ENCODE measurements at places on chromosomes 12 and 14. TPM values are rescaled to one million over a fixed set of nuclear protein-coding genes. Genes with fewer than 3 reads are reported as not detected.

EML5 gene
- total RNA-seq, result 0.39 TPM

DNA sequence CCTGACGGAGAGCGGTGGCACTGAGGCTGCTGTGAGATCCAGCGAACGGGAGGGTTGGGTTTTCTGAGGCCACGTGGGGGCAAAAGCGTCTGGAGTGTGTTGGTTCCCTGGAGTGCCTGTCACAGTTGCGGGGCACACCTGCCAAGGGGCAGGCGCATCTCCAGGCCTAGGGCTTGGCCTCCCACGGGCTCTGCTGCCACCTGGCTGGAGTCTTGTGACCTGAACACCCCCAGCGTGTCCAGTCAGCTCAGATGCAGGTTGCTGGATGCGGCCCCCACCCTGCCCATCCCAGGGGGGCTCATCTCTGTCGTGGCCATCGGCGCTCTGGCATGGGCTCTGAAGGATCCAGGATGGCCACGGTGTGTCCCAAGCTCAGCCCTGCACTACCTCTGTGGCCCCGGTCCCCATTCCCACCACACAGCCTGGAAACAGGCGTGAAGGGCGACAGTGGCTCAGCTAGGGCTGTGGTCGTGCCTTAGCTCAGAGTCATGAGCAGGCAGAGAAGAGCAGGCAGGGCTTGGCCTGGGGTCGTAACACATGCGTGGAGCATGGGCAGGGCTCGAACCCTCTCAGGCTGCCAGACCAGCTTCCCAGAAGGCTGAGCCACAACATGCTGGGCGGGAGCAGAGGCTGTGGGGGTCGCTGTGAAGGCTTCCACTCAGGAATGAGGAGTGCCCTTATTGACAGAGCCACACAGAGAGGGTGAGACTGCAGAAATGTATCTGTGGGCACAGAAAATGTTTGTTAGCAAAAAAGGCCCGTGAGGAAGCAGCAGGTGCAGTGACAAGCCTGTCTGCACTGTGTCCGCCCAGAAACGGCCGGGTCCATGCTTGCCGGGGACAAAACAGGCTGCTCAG, 23.5 kb upstream of the CRIP2 start:
- no peaks in the 10 kb centered on the region for H3K36me3 ChIP-seq
- no peak overlapping the region for H3K4me3 ChIP-seq
- no peak for DNase-seq
- H3K4me1 ChIP-seq, result no peaks in the 10 kb centered on the region
- H3K27me3 ChIP-seq, result no peaks in the 10 kb centered on the region

DNA sequence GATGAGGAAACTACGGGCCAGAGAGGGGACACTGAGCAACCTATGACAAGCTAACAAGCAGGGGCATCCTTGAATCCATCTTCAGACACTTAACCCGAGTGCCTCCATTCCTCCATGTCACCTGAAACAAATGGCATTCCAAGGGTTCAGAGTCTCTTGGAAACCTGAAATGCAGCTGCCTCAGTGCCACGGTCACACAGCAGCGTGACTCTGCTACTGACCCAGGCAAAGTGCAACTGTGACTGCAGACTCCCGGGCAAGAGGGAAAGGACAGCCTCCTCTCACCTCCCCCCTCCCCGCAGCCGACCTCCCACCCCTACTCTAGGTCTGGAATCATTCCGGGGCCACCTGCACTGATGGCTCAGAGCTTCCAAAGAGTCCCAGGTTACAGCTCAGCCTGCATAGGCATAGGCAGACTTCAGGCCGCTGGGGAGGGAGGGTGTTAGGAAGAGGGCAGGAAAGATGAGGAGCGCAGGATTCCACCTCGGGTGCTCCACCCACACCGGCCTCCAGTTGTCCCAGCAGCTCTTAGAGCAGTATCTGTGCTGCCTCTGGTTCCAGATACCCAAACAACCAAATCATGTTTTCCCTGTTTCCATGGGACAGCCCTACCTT, 53.2 kb downstream of the KCNK10 start:
- no peaks in the 10 kb centered on the region for H3K27me3 ChIP-seq
- H3K4me1 ChIP-seq, result no peaks in the 10 kb centered on the region
- no peak overlapping the region for H3K4me3 ChIP-seq
- no peak overlapping the region for H3K27ac ChIP-seq
- no peaks in the 10 kb centered on the region for H3K36me3 ChIP-seq
- DNase-seq, result no peak

RPS6KL1 gene
- 17.3 TPM for total RNA-seq

DNA sequence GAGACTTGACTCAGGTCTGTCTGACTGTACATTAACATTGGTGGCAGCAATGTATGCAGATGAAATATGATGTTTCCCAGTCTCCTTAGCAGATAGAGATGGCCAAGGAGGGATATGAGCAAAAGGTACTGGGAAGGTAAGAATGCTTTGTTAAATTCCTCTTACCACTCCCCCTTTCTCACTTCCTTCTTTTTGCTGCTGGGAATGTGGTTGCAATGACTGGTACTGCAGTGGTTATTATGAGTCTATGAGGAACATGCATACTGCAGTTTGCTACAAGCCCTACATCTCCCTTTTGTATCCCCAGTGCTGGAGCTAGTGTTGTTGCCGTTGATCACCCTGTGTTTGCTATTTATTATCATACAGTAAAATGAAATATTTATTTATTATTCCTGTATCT, 35.9 kb downstream of the ALDH1L2 start:
- no peak for DNase-seq
- H3K4me1 ChIP-seq, result no peaks in the 10 kb centered on the region
- H3K36me3 ChIP-seq, result peaks cover 7% of the 10 kb centered on the region
- no peak overlapping the region for H3K4me3 ChIP-seq

GRCh38 chr14:61257469-61258057, 23.6 kb downstream of the TMEM30B start:
- no peaks in the 10 kb centered on the region for H3K27me3 ChIP-seq
- H3K4me1 ChIP-seq, result no peaks in the 10 kb centered on the region
- no peak for DNase-seq

GRCh38 chr12:55874443-55874842, 31.7 kb upstream of the MMP19 start:
- no peak overlapping the region for H3K27ac ChIP-seq
- no peaks in the 10 kb centered on the region for H3K4me1 ChIP-seq
- DNase-seq, result no peak
- no peaks in the 10 kb centered on the region for H3K36me3 ChIP-seq

GRCh38 chr14:26078561-26078960, 519.3 kb downstream of the NOVA1 start:
- DNase-seq, result no peak
- H3K4me3 ChIP-seq, result no peak overlapping the region
- no peaks in the 10 kb centered on the region for H3K27me3 ChIP-seq
- H3K4me1 ChIP-seq, result no peaks in the 10 kb centered on the region
- no peak overlapping the region for H3K27ac ChIP-seq

DNA sequence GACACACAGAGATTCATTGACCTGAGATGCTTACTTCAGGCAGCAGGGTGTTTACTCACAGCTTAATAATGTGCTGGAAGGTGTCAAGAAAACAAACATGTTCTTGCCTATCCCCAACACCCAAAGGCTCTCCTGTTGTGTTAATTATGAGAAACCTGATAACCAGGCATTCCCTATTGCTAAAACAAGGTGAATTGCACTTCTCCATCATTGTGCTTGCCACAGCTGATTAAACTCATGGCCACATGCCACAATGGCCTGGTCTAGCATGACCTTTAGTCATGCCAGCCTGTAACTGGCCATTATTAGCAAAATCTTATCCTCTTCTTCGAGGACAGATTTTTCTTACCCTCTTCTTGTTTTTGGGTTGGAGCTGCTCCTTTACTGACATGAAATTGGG, 21.4 kb downstream of the SMOC1 start:
- no peak for DNase-seq
- H3K27me3 ChIP-seq, result no peaks in the 10 kb centered on the region
- H3K36me3 ChIP-seq, result no peaks in the 10 kb centered on the region
- H3K4me1 ChIP-seq, result no peaks in the 10 kb centered on the region
- H3K27ac ChIP-seq, result no peak overlapping the region

FAM216A gene
- total RNA-seq, result 7.1 TPM

SSTR1 gene
- total RNA-seq, result 1.0 TPM

DNA sequence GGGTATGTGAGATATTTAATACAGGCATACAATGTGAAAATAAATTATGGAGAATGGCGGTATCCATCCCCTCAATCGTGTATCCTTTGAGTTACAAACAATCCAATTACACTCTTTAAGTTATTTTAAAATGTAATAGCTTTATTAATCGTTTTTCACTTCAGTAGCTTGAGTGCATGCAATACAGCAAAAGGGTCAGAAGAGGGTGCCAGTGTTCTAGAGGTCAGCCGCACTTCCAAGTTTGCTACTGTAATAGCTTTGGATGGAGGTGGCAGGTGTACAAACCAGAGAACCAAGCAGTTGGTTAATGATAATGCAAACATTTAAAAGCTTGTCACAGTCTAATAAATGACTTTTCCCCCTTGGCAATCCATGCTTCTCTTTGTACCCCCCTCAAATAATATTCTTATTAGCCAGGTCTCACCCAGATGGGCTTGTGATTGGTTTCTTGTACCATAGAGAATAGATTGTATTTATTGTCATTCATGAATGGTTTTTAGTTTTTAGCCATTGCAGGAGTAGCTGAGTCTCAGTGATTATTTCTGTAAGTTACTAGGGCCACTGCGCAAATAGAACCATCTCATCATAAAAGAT, 127.0 kb downstream of the ERC1 start:
- no peak overlapping the region for H3K4me3 ChIP-seq
- H3K4me1 ChIP-seq, result no peaks in the 10 kb centered on the region
- no peaks in the 10 kb centered on the region for H3K27me3 ChIP-seq
- H3K27ac ChIP-seq, result no peak overlapping the region

- DNase-seq, result no peak
- H3K36me3 ChIP-seq, result no peaks in the 10 kb centered on the region
- H3K4me3 ChIP-seq, result no peak overlapping the region
- no peaks in the 10 kb centered on the region for H3K27me3 ChIP-seq
These were observed 311.3 kb downstream of the C12orf75 start for GRCh38 chr12:105641749-105642148.

DENR gene
- total RNA-seq, result 27.0 TPM

DNA sequence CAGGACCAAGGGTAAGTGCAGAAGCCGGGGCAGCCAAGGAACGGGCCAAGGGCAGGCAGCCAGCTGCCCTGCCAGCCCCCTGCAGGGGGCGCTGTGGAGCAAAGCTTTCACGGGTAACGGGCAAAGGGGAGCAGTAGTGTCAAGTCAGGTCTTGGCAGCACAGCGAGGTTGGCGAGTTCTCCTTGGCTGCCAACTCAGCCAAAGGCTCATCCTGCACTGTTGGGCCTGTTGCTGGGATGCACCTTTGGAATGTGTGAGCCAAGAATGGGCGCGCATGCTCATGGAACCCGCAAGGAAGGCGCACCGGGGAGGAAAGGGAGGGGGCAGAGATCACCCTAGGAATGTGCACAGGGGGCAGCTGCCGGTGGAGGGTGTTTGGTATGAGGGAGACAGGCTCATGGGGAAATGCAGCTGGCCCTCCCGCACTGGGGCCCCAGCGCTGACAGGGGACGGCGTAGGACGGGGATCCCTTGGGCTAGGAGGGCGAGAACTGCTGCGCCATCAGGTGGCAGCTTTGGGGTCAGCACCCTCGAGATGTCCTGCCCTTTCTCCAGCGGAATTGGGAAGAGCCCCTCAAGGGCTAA, 138.0 kb downstream of the ASCL4 start:
- H3K4me1 ChIP-seq, result no peaks in the 10 kb centered on the region
- no peaks in the 10 kb centered on the region for H3K27me3 ChIP-seq
- DNase-seq, result peak; percentile 66
- no peak overlapping the region for H3K4me3 ChIP-seq

- H3K27ac ChIP-seq, result peak overlapping the region; percentile 70
- H3K36me3 ChIP-seq, result no peaks in the 10 kb centered on the region
- peak overlapping the region; percentile 65 for H3K4me3 ChIP-seq
These were observed 588 bp downstream of the MBIP start for GRCh38 chr14:36319899-36320199.

ABCC9 gene
- 157 TPM for total RNA-seq

DNA sequence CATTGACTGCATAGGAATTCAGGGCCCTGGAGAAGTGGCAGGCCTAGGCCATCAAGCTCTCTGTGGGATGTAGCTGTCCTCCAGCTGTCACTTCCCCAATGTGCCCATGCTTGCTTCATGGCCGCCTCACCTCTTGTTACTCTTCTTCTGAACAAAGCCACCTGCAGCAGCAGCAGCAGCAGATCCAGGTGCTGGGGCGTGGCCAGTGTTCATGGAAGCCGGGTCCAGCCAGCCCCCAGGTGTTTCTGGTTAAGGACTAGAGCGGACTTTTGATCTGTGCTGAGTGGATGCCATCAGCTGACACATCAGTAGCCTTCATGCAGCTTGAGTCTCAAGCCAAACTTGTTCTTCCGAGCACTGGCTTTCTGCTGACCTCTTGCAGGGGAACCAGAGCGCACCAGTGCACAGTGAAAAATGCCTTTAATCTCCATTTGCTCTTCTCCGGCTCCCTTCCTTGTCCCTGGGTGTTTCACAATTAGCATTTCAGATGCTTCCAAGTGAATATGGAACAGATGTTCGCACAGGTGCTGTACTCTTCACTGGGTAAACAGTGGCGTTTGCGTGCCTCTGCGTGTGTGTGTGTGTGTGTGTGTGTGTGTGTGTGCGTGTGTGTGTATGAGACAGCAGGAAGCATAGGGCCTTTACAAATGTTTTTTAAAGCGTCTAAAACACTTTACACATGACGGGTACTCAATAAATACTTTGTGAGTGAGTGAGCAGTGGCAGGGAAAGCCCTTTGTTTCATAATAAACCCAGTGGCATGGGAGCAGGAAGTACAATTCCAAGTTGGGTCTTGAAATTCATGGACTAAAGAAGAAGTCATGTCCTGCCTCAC, 20.1 kb downstream of the TPCN1 start:
- H3K27me3 ChIP-seq, result no peaks in the 10 kb centered on the region
- peaks cover 5% of the 10 kb centered on the region for H3K4me1 ChIP-seq
- H3K27ac ChIP-seq, result peak overlapping the region; percentile 90
- H3K4me3 ChIP-seq, result no peak overlapping the region

Data from aorta (tissue), 5 donors.